Skeletal muscle cell (primary cell): ENCODE measurements at places on chromosomes 5 and 9.

DNA sequence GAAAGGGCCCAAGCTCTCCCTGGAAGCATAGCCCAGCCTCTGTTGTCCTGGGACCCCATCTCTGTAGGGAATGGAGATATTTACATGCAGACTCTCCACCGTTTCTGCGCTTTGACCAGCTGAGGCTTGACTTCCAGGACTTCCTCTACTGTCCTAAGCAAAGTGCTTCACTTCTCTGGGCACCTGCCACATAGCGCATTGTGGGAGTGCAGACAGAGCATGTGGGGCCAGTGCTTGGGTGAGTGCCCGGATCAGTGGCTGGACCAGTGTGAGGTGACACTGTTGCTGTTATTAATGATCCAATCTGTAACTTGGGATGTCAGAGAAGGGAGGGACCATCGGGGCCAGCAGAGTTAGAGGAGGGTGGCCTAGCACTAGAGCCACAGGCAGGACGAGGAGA lies 10.5 kb downstream of the CXCL14 start:
- DNase-seq, result no peak

GRCh38 chr9:70566751-70567150 lies 152.3 kb upstream of the KLF9 start:
- no peak for DNase-seq

- no peak for DNase-seq
Measured at GRCh38 chr5:138662599-138662998, 87.4 kb upstream of the HSPA9 start.

GRCh38 chr5:139686706-139687441 lies 38.7 kb downstream of the CXXC5 start:
- no peak for DNase-seq

DNA sequence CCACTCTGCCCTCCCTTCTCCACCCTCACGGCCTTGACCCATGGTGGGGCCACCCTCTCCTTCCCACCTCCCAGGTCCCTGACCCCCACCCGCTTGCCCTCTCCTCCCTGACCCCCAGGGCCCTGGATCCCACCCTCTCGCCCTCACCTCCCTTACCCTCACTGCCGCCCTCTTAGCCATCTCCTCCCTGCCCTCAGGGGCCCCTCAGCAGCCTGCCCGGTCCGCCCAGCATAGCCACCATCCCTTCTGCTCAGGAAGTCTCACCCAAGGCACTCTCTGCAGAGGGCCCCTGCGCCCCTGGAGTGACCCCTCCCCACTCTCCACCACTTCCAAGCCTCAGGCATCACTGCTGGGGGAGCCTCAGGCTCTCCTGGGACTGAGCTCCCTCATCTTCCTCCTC lies 66.3 kb downstream of the MRPL36 start:
- DNase-seq, result no peak

- peak; percentile 71 for DNase-seq
Measured at GRCh38 chr9:92180669-92181181, 65.5 kb upstream of the SPTLC1 start.

DNA sequence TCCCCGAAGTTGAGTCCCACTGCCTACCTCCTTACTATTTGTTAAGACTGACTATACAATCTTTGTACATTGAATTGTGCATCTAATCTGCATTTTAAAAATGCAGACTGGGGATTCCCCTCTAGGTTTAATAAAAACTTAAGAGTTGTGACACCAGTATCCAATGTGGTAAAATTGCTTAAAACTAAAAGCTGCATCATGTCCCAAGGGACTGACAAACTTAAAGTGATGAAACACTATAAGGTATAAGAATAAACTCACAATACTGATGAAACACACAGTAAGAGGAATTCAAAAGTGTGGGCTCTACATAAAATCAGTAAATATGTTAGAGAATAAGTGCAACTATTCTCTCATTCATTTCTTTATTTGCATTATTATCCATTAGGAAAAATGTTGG lies 1905.1 kb downstream of the MAT2B start:
- DNase-seq, result peak; percentile 11

DNA sequence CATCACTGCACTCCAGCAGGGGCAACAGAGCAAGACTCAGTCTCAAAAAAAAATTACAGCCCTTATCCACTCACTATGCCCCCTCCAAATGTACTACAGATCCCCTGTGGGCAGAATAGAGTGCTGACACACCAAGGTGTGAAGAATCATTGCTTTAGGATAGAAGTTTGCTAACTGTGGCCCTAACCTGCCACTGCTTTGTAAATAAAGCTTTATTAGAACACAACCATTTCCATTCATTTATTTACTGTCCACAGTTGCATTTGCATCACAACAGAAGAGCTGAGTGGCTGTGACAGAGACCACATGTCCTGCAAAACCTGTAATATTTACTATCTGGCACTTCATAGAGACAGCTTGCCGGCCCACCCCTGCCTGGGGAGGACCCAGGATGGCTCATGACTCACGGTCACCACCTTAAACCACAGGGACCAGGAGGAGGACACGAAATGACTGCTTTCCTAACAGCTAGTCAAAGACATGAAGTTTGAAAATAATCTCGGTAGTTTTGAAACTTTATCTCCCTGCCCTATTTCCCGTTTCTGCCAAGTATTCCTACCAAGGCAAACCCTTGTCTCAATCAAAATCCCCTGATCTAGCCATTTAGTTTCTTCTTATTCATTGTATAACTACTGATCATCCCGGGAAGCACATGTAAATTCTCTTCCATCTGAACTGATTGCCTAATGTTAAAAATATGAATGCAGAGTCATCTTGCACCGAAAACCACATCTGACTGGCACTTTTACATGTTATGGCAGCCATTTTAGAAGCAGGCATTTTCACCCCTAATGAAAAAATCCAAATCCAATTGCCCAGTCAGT lies 206.1 kb downstream of the SLIT3 start:
- no peak for DNase-seq

DNA sequence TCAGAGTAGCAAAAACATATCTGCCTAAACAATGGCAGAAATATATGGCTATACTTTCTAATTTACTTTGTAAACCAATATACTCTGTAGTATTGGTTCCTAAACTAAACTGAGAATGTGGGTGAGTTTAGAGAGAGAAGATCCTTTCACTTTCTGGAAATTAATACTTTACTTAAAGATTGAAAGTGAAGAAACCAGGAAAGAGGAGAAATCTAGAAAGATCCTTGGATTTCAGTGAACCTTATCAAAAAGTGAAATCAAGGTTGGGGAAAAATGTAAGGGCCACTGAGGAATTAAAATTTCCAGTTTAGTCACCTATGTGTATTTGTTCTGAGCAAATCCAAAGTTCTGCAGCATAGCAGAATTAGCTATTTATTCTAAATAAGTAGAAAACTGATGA lies 5.9 kb downstream of the SLC38A9 start:
- DNase-seq, result no peak

DNA sequence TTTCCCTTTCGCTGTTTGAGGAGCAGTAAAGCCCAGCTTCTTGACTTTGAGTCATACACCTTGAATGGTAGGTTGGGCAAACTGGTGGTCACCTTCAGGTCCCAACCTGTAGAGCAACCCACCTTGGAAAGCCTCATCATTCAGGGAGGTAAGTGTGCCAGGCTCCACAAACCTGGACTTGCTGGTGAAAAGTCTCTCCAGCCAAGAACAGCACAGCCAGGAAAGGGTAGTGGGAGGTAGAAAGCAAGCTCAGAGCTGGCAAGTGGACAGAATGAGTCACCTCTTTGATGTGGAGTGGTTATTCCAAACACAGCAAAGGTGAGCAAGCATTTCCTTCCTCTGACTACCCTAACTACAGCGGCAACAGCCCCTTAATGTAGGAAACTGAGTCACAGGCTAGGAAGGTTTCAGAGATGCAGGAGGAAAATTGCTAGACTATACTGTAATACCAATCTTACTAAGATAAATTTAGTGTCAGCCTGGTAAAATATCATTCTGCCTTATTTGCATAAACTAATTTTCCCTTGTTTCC lies 117.5 kb upstream of the MTAP start:
- no peak for DNase-seq

GRCh38 chr5:171412186-171412585 lies 7.3 kb upstream of the FGF18 start:
- no peak for DNase-seq

DNA sequence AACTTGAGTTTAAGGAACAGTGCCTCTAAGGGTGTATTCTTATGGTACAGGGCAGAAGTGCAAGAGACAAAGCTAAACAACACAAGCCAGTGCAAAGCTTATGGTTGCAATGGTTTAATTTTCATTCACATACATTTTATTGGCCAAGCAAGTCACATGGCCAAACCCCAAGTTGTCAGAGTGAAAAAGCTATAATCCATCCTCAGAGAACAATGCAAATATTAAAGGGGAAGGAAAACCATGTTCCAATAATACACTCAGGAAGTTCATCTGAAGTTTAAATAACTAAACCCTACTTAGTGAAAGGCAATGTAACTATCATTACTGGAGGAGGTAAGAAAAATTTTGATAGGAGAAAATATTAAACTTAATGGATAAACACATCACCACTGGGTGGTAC lies 26.6 kb upstream of the TLR4 start:
- DNase-seq, result no peak
